Amniotic epithelial cell (primary cell): ENCODE measurements at places on chromosomes 5 and 9.

GRCh38 chr9:126649477-126649876, 35.7 kb downstream of the LMX1B start:
- no peak for DNase-seq

GRCh38 chr5:176650354-176650884, 3.1 kb downstream of the TSPAN17 start:
- DNase-seq, result no peak

DNA sequence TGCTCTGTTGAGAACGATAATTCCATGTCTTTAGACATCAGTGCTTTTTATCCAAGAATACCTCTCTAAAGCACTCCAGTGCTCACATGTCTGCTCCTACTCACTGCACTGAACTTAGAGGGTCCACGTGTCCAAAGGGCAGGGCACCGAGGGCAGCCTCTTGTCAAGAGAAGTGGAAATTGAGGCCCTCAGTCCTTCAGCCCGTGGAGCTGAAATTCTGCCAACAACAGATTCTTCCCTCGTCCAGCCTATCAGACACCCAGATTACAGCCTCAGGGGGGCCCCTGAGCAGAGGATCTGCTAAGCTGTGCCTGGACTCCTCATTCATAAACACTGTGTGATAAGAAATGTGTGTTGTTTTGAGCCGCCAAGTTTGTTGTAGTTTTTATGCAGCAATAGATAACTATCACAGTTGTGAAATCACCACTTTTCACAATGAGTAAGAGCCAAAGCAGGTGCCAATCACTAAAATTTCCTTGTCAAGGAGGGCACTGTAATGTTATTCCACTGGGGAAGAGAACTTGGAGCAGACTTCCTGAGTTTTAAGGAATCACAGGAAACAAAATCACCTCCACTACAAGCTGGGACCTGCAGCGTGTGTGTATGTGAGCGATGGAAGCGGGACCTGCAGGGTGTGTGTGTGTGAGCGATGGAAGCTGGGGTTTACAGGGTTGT, 58.8 kb upstream of the IGFBPL1 start:
- DNase-seq, result peak; percentile 78

- DNase-seq, result no peak
Measured at GRCh38 chr9:16310278-16311110, 560.0 kb downstream of the BNC2 start.

DNA sequence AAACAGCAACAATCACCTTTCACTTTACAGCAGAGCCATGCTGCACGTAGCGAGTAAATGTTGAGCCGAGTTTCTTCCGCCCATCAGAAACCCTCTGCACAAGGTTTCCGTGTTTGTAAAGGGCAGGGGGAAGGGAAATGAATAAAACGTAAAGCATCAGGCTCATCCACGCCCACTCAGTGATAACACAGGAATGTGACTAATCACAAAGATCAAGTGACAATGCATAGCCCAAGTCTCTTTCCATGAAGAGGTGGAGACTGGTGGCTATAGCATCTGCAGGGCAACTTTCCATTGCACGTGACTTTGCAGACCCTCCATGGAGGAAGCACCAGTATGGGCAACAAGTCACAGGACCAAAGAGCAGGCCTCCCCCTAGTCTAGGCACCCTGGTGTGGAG, 56.6 kb downstream of the CAMSAP1 start:
- no peak for DNase-seq

GRCh38 chr5:90916947-90917800, 358.6 kb downstream of the ADGRV1 start:
- DNase-seq, result no peak

- no peak for DNase-seq
Measured at GRCh38 chr5:26003966-26004365, 1034.4 kb downstream of the CDH9 start.

- DNase-seq, result no peak
Measured at GRCh38 chr9:33332011-33332410, 41.7 kb downstream of the NFX1 start.

- DNase-seq, result peak; percentile 11
Measured at GRCh38 chr9:122059955-122060324, 33.2 kb downstream of the TTLL11 start.

DNA sequence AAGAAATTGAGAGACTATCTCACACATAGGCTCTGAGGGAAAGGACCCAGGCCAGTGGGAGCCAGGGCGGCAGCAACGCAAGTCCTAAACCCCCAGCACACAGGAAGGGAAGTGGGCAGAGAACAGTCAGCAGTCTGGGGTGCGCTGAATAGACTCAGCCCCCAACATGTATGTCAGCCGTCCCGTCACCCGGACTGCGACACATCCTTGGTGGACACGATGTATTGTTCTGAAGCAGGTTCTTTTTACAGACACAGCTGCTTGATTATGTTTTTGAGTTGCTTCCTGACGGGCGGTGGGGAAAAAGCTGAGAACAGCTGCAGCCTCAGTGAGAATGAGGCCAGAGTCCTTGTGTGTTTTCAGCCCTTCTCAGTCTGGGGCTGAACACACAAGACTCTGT, 64.1 kb upstream of the CXCL14 start:
- no peak for DNase-seq

DNA sequence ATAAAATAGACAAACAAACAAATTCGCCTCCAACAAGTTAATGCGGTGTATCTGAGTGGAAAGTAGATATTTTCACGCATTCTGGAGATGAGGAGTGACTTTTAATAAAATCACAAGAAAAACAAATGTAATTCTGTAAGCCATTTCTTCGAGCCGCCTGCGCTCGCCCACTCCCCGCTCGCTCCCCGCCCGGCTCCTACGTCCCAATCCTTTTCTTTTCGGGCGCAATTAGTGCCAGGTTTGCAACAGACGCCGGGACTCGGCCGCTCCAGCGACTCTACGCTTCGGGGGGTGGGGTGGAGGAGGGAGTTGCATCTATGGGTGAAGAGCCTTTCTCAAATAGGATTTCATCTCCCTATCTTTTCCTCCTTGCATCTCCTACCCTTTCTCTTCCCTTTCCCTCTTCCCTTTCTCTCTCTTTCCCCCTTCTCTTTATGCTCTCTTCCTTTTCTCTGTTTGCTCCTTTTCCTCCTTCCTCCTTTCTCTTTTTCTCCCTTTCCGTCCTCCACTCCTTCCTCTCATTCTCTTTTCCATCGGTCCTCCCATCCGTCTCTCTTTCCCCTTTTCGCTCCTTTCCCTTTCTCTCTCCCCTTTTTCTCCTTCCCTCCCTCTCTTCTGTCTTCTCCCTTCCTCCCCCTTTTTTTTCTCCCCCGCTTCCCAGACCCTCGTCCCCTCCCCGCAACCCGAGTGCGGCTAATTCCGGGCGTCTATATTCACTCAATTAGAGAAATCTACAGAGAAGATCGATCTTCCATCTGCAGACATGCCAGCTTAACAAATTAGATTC, 6.1 kb upstream of the OTP start:
- DNase-seq, result no peak

DNA sequence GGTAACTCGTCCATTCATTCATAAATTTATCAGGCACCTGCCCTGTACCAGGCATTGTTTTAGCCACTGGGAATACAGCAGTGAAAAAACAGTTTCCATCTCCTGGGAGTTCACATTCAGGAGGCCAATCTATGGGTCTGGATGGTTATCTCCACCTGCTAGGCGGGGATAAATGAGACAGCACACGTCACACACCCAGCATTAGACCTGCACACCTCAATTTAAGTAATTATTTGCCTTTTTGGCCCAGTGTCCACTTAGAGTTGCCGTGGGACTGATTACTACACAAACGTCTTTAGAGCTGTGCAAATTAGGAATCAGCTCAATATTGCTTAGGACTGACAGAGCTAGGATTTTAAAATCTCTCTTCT, 46.1 kb downstream of the STK10 start:
- no peak for DNase-seq

DNA sequence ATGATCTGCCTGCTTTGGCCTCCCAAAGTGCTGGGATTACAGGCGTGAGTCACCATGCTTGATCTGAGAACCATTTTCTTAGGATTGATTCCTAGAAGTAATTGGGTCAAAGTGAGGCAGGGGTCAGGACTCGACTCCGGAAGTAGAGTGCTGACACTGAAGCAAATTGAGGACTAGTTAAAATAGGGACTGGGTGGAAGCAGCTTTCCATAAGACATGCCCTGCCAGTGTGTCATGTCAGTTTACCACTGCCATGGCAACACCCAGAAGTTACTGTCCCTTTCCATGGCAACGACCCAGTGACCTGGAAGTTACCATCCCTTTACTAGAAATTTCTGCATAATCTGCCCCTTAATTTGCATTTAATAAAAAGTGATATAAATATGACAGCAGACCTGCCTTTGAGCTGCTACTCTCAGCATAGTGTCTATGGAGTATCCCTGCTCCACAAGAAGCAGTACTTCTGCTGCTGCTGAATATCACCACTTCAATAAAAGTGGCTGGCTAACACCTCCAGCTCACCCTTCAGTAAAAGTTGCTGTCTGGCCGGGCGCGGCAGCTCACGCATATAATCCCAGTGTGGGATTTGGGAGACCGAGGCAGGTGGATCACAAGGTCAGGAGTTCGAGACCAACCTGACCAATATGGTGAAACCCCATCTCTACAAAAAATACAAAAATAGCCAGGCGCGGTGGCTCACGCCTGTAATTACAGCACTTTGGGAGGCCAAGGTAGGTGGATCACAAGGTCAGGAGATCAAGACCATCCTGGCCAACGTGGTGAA, 47.8 kb upstream of the JADE2 start:
- DNase-seq, result peak; percentile 29

DNA sequence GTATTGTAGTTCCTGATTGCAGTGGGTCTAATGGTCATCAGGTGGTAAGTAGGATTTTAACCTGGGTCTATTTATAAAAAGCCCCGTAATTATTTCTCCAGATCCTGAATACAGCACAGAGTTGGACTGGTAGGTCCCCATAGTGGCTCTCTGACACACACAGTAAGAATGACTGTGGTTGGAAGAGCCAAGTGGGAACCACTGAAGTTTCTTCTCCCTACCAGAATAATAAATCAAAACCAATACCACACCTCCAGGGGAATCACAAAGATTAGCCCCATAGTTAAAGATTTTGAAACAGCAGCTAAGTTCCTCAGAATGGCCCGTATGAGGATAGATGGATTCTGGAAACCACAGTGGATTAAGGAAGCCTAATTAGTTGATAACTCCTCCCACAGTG, 68.4 kb upstream of the ZFR start:
- DNase-seq, result peak; percentile 18

DNA sequence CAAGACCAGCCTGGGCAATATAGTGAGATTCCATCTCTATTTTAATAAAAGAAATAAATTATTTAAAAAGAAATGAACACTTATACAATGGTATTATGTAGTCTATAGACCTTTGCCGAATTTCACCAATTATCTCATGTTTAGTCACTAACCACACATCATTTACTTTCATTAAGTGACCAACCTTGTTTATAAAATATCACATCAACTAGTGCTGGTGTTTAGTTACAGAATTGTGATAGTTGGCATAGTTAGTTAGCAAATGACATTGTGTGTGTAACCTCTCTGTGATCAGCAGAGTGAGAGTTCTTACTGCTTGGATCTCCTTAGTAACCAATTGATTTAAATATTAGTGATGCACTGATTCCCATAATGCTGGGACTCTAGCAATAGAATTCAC, 71.8 kb downstream of the PRR16 start:
- no peak for DNase-seq

GRCh38 chr9:10071579-10071978, 541.2 kb downstream of the PTPRD start:
- no peak for DNase-seq

DNA sequence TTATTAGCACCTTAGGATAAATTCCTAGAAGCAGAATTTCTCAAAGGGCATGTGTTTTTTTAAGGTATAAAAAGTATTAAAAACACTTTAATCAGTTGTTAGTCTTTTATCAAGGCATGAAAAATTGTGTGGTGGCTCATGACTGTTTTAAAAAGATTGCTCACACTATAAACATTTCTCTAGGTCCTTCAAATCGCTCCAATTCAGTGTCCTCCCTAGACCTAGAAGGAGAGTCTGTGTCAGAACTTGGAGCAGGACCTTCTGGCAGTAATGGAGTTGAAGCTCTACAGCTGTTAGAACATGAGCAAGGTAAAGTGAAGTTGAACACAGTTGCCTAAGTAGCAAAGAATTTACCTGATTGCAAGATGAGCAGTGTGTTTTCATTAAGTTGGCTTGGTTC, 62.0 kb downstream of the GAPVD1 start:
- DNase-seq, result peak; percentile 9

DNA sequence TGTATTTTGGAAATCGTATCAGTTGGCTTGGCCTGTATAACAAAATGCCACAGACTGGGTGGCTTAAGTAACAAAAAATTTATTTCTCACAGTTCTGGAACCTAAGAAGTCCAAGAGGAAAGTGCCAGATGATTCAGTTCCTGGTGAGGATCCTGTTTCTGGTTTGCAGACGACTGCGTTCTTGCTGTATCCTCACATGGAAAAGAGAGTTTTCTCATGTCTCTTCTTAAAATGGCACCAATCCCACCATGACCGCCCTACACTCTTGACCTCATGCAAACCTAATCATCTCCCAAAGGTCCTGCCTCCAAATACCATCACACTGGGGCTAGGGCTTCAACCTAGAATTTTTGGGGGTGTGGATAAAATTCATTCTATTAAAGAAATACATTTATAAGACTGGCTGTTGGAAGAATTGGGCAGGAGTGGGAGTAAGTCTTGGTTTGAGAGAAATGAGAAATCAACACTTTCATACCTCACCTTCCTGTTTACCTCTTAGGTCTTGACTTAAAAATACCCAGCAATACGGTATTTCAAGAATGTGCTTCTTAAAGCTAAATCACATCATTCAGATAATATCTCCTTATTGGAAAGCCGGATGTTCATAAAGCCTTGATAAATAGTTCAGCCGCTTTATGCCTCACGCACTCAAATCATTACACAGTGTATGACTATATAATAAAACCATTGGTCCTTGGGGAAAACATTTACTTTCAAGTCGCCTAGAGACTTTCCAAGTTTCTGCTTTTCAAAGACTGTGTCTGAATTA, 28.7 kb downstream of the PTTG1 start:
- DNase-seq, result peak; percentile 14

GRCh38 chr9:127937388-127938297, at the start of gene DPM2:
Gene DPM2 (minus strand): TSS chr9:127937854. CDS start chr9:127937820, 34 bp downstream.
- peak; percentile 83 for DNase-seq

GRCh38 chr9:128638580-128638979, 18.1 kb downstream of the DYNC2I2 start:
- no peak for DNase-seq

- DNase-seq, result no peak
Measured at GRCh38 chr5:101153526-101153925, 250.4 kb upstream of the ST8SIA4 start.

GRCh38 chr5:61026004-61026403, 81.0 kb downstream of the NDUFAF2 start:
- DNase-seq, result no peak

GRCh38 chr5:78922879-78923621, 62.1 kb downstream of the ARSB start:
- DNase-seq, result no peak

- DNase-seq, result no peak
Measured at GRCh38 chr9:117414906-117415331, at the start of gene ASTN2. Gene ASTN2 (minus strand): TSS chr9:117415057. CDS start chr9:117414938, 119 bp downstream.

- no peak for DNase-seq
Measured at GRCh38 chr9:105459336-105459735, 11.5 kb downstream of the FSD1L start.
